ENCODE measurements at places on chromosomes 6 and 20.
A peak's percentile ranks its signal among the peaks of the same experiment; 100 is the strongest.

DNA sequence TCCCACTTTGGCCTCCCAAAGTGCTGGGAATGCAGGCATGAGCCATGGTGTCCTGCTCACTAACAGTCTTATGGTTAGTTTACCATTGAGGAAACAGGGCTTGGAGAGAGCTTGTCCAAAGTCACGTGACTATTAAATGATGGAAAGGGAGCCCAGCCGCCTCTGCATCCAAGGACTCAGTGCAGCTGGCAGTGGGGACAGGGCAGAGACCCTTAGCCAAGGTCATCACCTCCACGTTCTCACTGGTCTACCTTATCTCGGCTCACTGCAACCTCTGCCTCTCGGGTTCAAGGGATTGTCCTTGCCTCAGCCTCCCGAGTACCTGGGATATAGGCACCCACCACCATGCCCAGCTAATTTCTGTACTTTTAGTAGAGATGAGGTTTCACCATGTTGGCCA, 109.3 kb downstream of the SLC23A2 start:
- no peak for DNase-seq

GRCh38 chr6:135498185-135498841, 773 bp upstream of the AHI1 start:
- peak; percentile 94 for DNase-seq

GRCh38 chr20:58650181-58650775, 805 bp upstream of the STX16 start:
- DNase-seq, result peak; percentile 85

- DNase-seq, result no peak
Observed at GRCh38 chr20:63739130-63740069, at the start of gene SLC2A4RG. Gene SLC2A4RG, plus strand, starts transcription at chr20:63739776. Its CDS starts 137 bp downstream, at chr20:63739913.

DNA sequence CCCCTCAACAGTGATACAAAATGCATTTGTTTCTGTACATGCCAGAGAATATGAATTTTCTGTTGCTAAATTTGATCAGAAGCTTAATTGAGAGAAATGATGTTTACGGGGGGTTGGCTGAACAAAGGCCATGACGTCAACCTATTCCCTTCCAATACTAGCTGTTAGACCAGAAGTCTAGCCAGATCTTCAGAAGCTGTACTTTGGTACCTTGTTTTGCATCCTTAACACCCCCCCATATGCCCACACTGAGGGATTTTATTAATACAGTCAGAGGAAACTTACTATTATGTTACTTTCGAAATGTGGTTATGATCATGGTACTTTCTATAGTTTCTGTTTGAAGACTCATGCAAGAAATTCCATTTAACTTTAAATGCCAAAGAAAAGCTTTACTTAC, 3.1 kb downstream of the NCOA7 start:
- no peak for DNase-seq

DNA sequence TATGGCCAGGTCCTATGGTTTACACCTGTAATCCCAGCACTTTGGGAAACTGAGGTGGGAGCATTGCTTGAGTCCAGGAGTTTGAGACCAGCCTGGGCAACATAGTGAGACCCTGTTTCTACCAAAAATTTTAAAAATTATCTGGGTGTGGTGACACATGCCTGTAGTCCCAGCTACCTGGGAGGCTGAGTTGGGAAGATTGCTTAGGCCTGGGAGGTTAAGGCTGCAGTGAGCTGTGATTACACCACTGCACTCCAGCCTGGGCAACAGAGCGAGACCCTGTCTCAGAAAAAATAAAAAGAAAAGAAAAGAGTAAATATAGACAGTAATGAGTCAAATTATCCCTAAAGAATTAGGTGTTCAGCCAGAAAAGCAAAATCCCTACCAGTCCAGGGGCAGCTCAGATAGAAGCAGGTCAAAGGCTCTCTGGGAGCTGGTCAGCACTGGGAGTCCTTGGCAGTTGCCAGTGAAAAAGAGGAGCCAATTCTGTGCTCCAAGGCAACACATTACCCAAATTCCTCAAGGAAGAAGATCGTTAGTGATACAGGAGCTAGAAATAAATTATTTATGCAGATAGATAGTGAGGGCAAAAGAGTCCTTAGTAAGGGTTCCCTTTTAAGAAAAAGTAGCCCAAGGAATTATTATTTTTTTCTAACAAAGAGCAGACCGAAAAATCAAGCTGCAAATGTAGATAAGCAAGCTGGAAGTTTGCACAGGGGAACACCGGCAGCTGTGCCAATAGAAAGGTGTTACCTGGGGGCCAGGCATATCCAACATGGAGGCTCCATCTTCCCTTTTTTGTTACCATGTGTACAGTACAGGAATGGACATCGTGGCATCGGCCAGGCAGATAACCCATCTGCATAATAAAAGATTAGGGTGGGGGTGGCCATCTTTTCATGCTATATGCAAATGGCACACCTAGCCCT, 31.4 kb upstream of the SEC63 start:
- DNase-seq, result no peak

- no peak for DNase-seq
Observed at GRCh38 chr20:58597249-58597891, 53.7 kb upstream of the STX16 start.

GRCh38 chr20:9930142-9930541, 91.3 kb upstream of the PAK5 start:
- DNase-seq, result no peak

GRCh38 chr6:151240791-151241642, 1.2 kb downstream of the AKAP12 start:
- DNase-seq, result no peak

DNA sequence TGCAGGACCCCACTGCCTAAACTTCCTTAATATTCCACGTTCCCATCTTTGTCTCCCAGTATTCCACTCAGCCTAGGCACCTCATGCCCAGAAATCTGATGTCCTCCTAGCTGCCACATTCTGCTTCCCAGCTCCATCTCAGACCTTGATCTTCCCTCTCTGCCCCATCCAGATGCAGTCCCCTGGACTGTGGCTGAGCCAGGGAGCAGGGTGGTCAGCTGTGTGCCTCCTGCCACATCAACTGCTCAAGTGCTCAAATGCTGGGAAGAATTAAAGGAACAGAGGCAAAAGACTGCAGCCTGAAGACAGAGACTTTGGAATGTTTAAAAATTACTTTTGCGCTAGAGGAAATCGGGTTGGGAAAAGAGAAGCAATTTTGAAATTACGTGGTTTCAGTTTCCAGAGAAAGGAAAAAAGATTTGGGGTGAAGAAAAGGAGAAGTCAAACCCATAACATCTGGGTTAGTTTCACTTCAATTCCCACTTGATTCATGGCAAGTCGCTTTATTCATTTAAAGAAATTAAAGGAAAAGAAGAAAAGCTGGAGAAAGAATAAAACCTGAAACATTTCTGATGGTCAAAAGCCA, 704.8 kb downstream of the PTPRT start:
- no peak for DNase-seq

- DNase-seq, result no peak
Observed at GRCh38 chr6:54252496-54252895, 55.7 kb upstream of the TINAG start.

DNA sequence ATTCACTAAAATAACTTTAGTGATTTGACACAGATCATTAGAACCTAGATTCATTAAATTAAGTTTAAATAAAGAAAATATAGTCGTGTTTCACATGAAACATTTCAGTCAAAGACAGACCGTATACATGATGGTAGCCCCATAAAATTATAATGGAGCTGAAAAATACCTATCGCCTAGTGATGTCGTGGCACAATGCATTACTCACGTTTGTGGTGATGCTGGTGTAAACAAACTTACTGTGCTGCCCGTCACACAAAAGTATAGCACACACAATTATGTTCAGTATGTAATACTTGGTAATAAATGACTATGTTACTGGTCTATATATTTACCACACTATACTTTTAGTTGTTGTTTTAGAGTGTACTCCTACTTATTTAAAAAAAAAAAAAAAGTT, 17.3 kb downstream of the DST start:
- no peak for DNase-seq
